ENCODE measurements at places on chromosomes 1 and 21. TPM values are rescaled to one million over a fixed set of nuclear protein-coding genes. Genes with fewer than 3 reads are reported as not detected.

The TMEM240 gene
- total RNA-seq: 2.8 TPM

The COL11A1 gene
- 0.38 TPM for total RNA-seq

The C1orf56 gene
- 3.0 TPM for total RNA-seq

The LCE1B gene
- not detected for total RNA-seq

The PRR9 gene
- total RNA-seq: not detected

The GPX7 gene
- total RNA-seq: 33.1 TPM

The GBP2 gene
- 2.7 TPM for total RNA-seq

The FAM163A gene
- 0.21 TPM for total RNA-seq

The DSCAM gene
- 0.21 TPM for total RNA-seq

The NKAIN1 gene
- 2.7 TPM for total RNA-seq

The DNAH14 gene
- total RNA-seq: 30.8 TPM

The SPRR1B gene
- total RNA-seq: 0.63 TPM

The PRAMEF25 gene
- not detected for total RNA-seq

Measured in kidney epithelial cell (primary cell).